Stomach (tissue), 19 donors: ENCODE measurements at places on chromosomes 2 and 18. TPM values are rescaled to one million over a fixed set of nuclear protein-coding genes. Genes with fewer than 3 reads are reported as not detected.

The LIMS3 gene
- not detected for total RNA-seq

The PJVK gene
- not detected for total RNA-seq

DNA sequence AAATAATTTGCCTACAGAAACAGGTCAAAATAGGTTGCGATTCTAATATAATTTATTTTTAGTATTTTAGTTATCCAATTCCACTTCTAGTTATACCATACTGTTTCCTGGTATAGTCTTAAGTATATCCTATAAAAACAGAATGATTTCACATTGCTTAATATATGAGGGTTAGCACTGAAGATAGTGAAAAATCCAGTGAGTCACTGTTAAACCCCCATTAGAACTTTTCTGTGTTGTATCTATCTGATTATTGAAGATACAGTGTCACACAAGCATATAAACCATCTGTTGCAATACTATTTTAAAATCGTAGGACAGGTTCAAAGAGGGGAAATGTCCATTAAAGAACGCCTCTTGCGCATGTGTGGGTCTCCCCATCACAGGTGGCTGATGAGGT lies 110.0 kb downstream of the FEZ2 start:
- no peak for DNase-seq

The SERPINB12 gene
- not detected for total RNA-seq

The SCN3A gene
- 2.3 TPM for total RNA-seq

DNA sequence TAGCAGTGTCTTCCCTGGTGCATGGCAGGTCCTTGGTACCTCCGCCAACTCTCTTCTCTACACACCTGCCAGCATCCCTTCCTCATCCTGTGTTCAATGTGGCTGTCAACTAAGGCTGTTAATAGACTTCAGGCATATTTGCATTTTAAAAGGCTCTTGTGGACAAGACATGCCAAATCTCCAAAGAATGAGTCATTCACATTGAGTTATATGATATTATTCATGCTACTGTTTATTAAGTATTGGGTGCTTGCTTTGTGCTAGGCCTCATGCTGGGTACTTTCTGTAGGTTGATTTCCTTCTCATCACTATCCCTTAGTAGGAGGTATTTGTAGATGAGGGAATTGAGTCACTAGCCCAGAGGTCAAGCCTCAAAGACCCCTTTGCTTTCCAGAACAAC lies 5.2 kb downstream of the MYO1B start:
- no peak for DNase-seq
